ENCODE measurements at places on chromosomes 7 and 10.
A peak's percentile ranks its signal among the peaks of the same experiment; 100 is the strongest.

DNA sequence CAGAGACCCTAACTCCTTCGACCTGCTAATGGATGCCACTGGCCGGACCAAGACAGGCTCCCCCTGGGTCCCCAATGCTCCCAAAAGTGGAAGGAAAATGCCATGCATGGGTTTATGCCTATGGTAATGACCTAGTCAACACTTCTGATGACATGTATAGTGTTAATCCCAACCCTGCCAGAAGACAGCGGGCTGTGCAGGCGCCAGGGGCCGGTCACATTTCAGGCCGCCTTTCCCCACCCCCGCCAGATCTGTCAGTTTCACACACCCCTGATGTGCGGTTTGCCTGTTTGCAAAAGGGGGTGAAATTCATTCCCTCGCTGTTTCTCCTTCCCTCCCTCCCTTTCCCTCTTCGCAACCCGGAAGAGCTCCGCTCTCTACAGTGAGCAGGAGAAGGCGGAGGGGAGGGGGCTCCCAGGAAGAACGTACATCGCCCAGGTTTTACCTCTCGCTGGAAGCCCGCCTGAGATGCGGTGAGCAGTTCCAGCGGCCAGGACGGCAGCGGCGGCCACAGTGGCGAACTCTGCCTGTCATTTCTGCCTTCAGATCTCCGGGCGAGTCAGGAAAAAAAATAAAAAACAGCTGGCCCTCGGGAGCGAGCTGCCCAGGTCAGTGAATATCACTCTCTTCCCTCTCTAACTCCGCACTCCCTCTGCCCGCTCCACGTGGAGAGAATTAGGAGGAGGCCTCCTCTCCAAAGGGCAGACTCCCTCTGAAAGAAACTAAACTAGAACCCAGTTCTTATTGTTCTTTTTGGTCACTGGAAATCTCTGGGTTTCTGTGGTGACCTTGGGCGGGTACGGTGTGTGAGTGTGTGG, 9.4 kb upstream of the GATA3 start:
- DNase-seq = no peak

DNA sequence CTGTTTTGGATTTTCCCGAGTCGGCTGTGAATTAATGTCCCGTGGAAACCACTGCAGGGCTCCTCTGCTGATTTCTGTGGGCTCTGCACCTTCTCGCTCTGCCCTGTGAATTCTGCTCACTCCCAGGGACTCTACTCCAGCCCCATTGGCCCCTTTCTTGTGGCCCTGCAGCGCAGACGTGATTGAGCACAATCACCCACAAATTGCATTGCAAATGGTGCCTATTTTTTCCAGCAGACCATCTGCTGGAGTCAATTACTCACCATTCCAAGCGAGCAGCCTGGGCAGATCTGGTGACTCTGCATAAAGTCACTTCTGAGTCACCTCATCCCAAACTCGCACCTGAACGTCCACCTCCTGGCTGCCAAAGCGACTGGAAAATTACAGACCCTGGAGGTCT, 235.8 kb downstream of the PAXIP1 start:
- DNase-seq = no peak

GRCh38 chr7:18798088-18798906, 302.7 kb downstream of the HDAC9 start:
- no peak for DNase-seq

GRCh38 chr10:3465406-3465891, 292.9 kb upstream of the PITRM1 start:
- no peak for DNase-seq

DNA sequence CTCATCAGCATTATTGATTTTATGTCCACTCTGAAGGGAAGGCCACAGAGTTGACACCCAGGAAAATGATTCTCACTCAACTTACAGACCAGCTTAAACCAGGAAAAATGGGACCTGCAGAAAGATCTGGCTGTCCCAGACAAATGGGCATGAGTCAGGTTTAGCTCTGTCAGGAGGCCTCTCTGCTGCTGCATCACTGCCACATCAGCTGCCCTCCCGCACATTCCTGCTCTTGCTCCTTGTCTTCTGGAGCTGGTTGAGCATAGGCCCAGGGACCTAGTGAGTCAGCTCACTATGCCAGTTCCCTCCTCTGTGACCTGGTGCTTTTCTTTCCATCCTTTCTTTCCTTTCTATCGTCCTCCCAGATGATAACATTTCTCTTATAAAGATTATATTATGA, 18.8 kb upstream of the SMNDC1 start:
- no peak for DNase-seq

- DNase-seq = no peak
Observed at GRCh38 chr10:131081376-131081775, 230.1 kb downstream of the TCERG1L start.

DNA sequence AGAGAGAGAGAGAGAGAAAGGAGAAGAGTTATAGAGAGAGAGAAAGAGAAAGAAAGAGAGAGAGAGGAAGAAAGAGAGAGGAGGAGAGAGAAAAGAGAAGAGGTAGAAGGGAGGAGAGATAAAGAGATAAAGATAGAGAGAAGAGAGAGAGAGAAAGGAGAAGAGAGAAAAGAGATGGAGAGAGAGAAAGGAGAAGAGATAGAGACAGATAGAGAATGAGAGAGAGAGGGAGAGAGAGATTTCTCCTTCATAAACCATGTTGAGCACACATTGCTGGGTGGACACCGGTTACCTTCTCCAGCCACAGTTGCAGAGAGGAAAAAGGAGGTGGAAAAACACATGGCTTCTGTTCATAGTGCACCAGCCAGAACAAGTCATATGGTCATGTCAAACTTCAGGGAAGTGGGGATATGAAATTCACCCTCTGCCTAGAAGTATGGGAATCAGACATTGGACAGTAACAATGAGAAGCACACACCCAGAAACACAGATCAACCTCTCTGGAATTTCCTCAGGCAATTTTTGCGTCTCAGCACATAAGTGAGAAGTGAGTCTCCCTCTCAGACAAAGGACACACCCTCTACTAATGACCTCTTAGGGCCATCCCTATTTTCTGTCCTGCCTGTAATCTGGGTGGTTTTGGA, 172.5 kb upstream of the SVIL start:
- no peak for DNase-seq

DNA sequence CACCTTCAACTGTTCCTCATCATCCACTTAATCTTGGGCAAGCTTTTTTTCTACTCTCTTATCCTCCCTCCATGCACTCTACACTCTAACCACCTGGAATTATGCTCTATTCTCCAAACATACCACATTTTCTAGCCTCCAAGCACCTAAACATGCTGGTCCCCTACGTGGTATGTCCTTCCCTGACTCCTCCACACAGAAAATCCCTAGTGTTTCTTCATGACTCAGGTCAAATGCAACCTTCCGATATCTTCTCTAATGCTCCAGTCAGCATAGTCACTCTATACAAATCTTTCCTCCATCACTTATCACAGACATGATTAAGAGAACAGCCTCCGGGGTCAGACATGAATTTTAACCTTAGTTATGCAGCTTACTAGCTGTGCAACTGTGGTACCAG, 68.8 kb downstream of the ARMH3 start:
- no peak for DNase-seq

GRCh38 chr7:16562456-16563220, 36.0 kb downstream of the LRRC72 start:
- no peak for DNase-seq

DNA sequence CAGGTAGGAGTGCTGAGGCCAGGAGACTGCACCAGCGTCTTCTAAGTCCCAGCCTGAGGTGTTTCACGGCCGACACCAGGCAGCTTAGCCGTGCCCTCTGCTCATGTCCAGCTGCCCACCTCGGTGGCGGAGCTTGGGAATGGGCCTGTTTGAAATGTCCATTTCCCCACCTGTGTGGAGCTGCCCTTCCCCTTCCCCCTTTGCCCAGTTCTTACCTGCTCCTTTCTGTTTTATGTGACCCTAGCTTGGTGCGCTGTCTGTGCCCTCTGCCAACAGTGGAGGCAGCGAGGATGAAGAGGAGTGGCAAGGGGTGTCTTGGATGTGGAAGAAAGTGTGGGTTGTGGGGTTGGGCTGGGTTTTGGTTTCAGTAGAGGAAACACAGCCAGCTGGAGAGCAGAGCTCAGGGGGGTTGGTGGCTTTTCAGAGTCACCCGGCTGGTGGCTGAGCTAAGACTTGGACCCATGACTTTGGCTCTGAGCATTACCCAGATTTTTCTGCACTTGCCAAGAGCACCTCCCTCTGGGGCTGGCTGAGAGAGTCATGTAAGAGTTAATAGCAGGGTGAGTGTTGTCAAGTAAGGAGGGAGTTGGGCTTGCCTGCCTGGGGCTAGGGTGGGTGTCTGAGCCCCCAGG, 37.4 kb downstream of the GBX1 start:
- DNase-seq = no peak

DNA sequence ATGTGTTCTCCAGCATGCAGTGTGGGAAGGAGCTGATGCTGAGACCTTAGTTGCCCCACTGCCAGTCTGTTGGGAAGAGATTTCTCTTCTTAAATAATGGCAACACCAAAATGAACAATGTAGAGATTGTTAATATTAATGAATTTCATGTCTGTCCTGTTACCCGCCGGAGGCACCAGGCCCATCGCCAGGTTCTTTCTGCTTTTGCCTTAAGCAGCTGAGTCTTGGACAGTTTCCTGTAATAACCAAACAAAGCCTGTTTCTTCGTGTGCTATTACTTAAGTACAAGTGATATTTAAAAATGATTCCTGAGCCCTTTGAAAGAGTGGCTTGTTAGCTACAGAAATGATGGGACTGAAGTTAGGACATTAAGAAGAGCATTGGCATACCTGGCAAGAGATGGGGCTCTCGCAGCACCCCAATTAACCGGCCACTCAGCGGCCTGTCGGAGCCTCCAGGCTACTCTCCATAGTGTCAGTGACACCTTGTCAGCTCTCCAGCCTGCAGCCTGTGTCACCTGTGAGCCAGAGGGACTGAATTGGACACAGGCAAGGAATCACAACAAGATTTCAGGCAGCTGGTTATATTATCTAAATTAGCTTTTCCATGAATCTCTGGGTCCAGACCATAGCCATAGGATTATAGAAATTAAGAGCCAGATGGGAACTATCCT, 142.0 kb downstream of the CELF2 start:
- no peak for DNase-seq

DNA sequence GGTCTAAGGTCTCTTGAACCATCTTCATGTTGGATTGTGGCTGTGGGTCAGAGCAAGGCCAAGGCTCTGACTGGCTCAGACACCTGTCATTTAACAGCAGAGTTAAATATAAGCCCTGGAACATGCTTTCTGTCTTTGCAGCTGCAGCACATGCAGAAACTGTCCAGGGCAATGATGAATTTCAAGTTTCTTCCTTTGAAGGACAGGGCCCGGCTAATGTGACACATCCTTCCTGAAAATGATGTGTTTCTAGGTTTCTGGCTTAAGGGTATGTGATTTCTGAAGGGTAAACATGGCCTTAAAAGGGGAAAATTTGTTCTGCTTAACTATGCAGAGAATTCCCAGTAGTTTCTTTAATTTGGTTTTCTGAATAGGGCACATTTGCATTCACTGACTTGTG, 34.0 kb upstream of the SLC35B4 start:
- no peak for DNase-seq

GRCh38 chr7:24245362-24245761, 38.6 kb upstream of the NPY start:
- DNase-seq = no peak

DNA sequence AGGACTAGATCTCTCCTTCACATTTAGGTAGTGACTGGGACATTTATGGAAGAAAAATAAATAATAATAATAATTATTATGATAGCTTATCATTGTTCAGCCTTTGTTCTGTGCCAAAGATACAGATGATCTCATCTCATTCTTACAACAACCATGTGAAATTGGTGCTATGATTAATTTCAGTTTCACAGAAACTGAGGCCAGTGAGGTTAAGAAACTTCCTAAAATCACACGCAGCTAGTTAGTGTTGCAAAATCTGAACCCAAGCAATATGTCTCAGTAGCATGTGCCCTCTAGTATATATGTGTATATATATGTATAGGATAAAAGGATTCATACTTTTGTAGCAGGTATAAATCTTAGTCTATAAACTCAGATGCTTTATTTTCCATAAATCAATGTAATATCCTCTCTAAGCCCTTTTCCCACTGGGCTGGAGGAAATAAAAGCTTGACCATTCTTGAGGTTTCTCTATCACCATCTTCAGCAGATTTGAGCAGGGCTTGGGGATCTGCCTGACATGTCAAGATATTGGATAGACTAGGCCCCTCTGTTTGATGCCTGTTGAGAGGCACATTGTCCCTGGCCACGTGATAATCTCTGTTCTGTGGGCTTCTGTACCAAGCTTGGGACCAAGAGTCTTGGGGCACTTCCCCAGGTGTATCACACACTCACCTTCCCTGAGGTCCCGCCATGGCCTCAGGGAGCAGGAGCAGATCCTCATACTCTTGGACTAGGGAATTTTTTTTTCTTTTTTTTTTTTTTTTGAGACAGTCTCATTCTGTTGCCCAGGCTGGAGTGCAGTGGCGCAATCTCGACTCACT, 172.6 kb upstream of the NRP1 start:
- DNase-seq = no peak

DNA sequence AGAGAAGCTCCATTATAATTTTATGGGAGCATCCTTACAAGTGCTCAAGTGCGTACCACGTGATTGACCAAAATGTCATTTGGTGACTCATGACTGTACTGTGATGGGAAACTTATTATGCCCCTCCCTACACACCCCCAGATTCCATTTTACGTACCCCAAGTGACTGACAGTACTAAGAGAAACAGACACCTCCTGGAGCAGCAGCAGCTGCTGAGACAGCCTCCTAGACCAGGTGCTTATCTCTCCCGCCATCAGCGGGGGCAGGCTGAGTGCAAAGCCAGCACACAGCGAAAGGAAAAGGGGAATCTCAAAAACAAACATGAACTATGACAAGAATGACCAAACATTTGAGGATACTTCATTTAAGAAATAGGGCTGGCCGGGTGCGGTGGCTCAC, 4.2 kb upstream of the ADAM12 start:
- DNase-seq = peak; percentile 84
